Cardiac septum (tissue), 1 donor: ENCODE measurements at places on chromosomes 6 and 20. TPM values are rescaled to one million over a fixed set of nuclear protein-coding genes. Genes with fewer than 3 reads are reported as not detected.

Gene LMBRD1
- 37.0 TPM for total RNA-seq

Gene KIF6
- total RNA-seq: not detected

Gene ZNF391
- 0.62 TPM for total RNA-seq

Gene TNFRSF21
- 3.5 TPM for total RNA-seq

Gene CGA
- total RNA-seq: not detected

Gene PRL
- total RNA-seq: not detected

Gene HAO1
- not detected for total RNA-seq

Gene OPRM1
- total RNA-seq: not detected

Gene RGS19
- 3.1 TPM for total RNA-seq

Gene RAET1G
- total RNA-seq: 0.35 TPM

Gene FHL5
- total RNA-seq: 4.4 TPM

Gene SMOC2
- total RNA-seq: 37.2 TPM

Gene PPIL6
- 1.2 TPM for total RNA-seq

DNA sequence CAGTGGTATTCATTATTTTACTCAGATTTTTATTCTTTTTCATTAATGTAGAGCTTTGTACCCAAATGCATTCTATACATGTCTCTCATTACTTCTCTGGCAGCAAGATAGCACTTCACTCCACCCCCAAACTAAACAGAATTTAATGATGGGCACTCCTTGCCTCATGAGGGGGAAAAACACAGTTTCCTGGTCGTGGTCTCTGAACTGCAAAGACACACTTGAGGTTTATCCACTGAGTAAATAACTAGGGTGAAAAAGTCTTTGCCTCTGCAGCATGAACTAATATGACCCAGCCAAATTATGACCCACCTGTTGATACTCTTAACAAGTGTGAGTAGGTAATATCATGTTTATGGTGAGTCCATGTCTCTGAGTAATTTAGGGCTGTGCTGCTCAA, 785.2 kb upstream of the FLRT3 start:
- DNase-seq: no peak

GRCh38 chr20:61777773-61778494, 287.7 kb downstream of the TAF4 start:
- DNase-seq: no peak

DNA sequence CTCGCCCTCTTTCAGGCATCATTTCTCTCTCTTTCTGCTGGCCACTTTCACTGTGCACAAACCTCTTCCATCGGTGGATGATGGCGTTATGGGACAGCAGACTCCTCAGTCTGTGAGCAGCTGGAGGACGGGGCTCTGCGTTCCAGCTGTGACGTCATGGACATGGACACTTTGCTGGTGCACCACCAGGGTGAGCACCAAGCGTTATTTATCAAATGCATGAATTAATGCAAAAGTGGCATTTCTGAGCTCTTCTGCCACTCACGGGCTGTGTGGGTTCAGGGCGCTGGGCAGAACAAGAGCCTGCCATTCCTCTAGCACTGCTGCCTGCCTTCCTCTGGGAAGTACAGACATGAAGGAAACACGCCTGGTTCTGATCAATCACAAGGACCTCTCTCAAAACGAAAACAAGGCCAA, 82.9 kb upstream of the MPC1 start:
- DNase-seq: peak; percentile 73

DNA sequence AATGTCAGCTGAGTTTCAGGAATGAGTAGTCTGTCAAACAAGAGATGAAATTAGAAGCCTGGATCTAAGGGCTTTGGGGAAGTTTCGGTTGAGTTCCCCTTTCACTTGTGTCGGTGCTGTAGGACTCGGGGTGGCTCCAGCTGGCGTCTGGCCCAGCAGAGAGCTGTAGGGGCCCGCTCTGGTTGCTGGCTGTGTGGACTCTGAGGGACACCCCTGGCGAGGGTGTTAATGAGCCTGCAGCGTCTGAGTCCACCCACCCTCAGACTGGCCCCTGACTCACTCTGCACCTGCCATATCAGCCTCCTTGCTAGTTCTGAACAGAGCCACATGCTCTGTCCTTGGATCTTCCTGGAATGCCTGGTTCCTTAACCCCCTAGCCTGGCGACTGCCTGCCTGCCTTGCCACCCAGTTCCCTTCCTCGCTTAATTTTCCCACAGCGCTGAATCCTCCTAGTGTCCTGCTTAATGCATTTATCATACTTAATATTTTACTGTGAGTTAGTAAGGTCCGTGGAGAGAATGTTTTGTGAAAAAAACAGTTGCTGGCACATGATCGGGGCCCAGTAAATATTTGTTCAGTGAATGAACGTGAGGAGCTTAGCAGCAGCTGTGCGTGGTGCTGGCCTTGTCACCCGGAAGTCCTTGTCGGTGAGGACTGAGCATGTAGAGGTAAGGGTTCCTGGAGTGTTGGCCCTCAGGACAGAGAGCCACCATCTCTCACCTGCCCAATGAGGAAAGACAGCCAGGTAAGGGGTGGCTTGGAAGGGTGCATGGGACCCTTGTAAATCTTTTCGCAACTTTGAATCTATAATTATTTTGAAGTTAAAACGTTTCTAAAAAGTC, 1.6 kb downstream of the DNAJC5 start:
- DNase-seq: peak; percentile 81

DNA sequence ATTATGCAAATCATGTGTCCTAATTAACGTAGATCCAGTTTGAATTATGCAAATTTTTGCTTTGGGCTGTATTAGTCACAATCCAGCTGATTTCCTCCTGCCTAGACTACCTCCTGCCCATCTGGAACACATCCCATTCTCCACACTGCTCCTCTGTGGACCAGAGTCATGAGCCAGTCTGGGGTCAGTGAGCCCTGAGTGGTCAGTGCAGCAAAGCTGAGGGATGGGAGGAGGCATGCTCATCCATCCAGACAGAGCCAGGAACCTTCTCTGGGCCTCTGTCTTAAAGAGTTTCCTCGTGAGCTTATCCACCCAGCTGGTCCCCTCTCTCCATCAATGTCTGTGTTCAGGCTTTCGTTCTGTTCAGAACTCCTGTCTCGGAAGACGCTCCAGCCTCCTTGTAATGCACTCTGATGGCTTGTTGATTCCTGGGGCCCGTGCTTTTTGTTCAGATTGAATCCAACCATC, 747.8 kb downstream of the PTPRT start:
- no peak for DNase-seq

DNA sequence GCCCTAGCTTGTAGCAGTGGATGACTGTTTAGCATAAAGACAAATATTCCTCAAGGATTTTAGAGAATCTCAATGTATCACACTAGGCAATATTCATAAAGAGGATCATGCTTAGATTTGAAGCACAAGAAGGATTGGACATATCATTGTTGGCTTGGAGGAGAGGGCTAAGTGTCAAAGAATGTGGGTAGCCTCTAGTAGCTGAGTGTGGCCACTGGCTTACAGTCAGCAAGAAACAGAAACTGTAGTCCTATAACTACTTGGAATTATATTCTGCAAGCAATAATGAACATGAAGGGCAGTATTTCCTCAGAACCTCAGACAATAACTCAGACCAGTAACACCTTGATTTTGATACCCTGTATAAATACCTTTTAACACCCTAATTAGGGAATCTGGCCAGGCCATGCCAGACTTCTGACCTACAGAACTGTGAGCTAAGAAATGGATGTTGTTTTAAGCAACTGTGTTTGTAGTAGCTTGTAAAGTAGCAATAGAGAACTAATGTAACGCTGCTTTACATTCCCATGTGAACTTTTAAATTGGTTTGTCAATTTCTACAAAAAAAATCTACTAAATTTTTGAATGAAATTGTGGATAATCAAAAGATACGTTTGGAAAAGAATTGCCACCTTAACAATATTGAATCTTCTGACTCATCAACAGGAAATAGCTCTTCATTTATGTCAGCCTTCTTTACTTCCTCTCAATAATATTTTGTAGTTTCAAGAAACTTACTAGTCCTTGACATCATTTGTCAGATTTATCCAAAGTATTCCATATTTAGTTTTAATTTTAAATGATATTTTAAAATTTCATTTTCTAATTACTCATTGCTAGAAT, 65.2 kb upstream of the RSPO3 start:
- no peak for DNase-seq

DNA sequence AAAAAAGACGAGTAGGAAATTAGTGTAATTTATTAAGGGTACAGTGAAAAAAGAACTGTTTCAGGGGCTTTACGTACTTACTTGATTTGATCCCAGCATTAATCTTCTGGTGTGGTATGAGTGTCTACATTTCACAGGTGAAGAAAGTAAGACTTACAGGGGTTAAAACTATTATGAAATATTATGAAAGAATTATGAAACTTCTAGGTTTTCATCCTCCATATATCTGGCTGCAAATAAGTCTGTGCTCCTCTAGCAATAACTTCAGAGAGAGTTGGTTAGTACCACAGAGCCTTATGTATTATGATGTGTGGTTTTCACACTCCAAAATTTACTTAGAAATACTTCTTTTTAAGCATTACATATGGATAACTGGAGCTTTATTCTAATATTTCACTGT, 41.9 kb downstream of the ZFAND3 start:
- DNase-seq: no peak

DNA sequence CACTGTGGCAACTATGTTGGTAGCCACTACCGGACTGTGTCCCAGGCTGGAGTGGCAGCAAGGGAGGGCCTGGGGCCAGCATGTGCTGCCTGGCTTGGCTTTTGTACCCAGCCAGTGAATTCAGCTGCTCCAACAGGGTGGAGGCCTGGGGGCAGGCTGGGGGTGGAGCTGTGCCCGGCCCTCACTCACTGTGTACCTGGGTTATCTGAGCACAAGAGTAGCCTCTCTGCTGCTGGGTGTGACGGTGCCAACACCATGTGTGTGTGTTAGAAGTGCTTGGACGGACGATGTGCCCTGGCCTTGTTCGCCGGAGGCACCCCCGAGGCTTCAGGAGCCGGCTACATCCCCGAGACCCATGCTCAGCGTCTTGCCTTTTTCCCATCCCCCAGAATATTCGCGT, 49.2 kb downstream of the EFCAB8 start:
- no peak for DNase-seq

DNA sequence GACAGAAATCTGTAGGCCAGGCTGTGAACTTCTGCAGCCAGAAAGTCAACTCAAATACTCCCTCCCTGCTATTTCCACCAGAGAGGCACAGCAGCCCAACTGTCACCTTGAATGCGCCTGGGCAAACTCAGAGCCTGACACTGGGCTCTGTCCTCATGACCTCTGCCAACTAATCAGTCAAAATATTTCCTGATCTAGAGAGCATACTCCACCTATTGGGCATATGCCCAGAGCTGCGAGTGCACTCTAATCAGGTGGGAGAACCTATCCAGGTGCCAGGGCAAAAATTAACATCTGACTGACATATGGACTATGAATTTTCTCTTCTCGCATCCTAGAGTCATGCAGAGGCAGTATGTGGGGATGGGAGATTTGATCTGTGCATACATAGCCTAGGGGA, 406.3 kb upstream of the RUNX2 start:
- peak; percentile 81 for DNase-seq

GRCh38 chr20:47568019-47568418, 66.3 kb downstream of the NCOA3 start:
- DNase-seq: no peak

GRCh38 chr20:63554361-63555278, 661 bp downstream of the FNDC11 start:
- no peak for DNase-seq

DNA sequence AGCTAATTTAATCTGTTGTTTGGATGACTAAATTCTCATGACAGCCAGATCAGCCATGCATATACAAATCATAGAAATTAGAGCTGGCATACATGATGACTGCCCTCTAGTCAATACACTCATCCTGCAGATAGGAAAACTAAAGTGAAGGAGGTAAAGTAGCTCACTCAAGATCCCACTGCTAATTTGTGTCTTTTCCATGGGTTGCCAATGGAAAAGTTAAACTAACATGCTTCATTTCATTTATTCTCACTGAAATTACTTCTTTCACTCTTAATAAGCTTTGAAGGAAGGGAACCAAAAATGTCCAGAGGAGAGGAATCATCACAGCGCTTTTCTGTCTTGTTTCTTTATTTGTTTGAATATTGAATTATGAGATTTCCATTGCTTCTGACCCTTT, 308.2 kb downstream of the GJA1 start:
- DNase-seq: no peak

- no peak for DNase-seq
Observed at GRCh38 chr6:40906759-40907158, 132.3 kb downstream of the UNC5CL start.

- no peak for DNase-seq
Observed at GRCh38 chr6:11645016-11645415, 107.5 kb downstream of the TMEM170B start.

GRCh38 chr6:138523347-138524210, 24.3 kb upstream of the NHSL1 start:
- DNase-seq: no peak

GRCh38 chr20:56350842-56351241, 7.9 kb upstream of the FAM210B start:
- no peak for DNase-seq

DNA sequence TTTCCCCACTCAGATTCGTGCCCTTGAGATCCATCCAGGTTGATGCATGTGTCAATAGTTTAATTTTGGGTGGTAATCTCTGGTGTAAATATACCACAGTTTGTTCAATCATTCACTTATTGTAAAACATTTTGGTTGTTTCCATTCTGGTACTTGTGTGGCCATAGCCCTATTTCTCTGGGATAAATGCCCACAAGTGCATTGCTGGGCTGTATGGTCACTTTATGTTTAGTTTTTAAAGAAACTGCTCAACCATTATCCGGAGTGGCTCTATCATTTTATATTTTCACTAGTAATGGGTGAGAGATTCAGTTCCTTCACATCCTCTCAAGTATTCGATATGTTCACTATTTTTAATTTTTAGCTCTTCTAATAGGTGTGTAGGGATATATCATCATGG, 60.7 kb upstream of the RNF24 start:
- DNase-seq: no peak

DNA sequence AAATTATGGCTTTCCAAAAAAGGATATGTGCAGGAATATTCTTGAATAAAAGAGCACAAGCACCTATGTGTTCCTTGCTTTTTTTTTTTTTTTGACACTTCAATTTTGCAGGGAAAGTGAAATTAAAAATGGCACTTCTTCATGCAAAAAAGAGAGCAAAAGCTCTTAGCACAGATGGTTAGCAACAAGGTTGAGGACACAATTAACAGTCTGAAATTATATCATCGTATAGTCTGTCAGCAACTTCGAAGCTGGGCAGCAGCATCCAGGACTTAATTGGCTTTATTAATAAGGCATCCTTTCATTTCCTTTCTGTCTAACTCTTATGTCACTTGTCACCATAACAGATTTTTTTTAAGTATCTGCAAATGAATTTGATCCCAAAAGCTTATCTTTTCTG, 122.6 kb downstream of the FUT9 start:
- DNase-seq: no peak

GRCh38 chr20:62808211-62808865, 3.7 kb downstream of the OGFR start:
- peak; percentile 87 for DNase-seq

DNA sequence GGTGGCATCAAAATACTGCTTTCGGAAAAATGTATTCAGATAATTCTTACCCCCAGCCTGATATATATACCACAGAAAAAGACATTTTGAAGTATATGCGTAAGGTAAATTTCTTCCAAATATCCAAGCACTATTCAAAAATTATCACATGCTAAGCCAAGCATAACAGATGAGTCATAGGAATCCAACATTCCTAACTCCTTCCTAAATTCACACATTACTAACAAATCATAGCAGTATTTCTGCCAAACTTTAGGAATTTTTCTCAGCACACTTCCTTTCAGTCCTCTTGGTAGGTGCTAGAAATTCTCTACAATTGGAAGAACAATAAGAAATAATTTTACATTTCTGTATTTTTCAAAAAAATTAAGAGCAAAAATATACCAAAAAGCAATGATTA, 417.5 kb downstream of the EYS start:
- no peak for DNase-seq

- DNase-seq: no peak
Observed at GRCh38 chr6:19772891-19773290, 64.3 kb upstream of the ID4 start.

- DNase-seq: no peak
Observed at GRCh38 chr20:52841003-52841402, 131.2 kb upstream of the TSHZ2 start.
